ENCODE measurements at places on chromosomes 4 and X.

DNA sequence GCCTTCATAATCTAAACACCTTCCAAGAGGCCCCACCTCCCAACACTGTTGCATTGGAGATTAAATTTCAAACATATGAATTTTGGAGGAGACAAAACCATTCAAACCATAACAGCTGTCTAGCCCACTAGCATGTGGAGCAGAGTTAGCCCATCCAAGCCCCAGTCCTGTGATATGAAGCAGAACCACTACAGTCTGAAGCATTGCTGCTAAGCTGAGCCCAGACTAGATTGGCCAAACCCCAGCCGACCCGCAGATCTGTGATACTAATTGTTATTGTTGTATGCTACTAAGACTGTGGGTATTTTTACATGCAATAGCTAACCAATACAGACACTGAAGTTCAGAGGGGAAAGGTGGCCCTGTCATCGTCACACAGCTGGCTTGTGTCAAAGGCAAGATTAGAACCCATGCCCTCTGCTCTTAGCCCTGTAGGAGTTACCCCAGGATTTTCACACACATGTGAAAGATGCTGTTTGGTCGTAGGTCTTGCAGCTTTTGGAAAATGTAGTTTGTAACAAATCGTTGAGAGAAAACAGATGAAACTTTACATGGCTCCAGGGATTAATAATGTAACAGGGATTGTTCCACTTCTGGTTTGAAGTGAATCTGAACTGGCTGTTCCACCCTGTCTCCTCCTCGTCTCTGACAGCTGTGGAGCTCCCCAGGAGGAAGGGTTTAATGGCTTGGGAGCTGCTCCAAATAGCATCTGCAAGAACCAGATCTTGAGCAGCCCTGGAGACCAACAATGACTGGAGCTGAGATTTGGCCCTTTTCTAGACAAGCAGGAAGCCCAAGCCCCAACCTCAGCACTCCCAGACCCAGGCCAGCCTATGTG, 517.5 kb downstream of the MID1IP1 start:
- no peak for DNase-seq

- no peak for DNase-seq
Observed at GRCh38 chr4:84484236-84484635, 14.9 kb downstream of the NKX6-1 start.

DNA sequence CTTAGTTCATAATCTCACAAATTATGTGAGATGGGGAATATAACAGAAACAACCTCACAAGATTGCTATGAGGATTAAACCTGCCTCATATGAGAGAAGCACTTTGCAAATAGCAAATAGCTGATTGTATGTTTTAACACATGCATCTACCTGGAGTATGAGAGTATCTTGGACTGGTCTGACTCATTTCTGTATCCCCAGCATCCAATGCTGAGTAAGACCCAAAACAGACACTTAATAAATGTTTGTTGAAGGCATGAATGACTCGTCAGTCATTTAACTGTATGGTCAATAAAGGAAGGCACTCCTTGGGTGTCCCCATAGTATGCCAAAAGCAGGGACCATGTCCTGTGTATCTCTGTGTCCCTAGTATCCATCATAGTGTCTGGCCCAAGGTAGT, 350.9 kb upstream of the F9 start:
- no peak for DNase-seq

DNA sequence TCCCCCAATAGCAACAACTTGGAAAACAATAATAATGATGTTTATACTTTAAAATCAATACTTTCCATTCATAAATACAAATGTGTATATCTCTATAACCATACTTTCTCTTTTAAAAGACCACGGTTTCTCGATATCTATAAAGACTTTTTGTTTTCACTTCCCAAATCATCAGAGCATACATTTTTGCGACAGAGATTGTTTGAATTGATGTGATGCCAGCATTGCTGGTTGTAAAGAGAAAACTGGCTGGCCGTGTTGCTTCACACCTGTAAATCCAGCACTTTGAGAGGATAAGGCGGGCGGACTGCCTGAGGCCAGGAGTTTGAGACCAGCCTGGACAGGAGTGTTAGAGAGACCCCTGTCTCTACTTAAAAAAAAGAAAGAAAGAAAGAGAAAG, 77.6 kb upstream of the ZNF518B start:
- no peak for DNase-seq

DNA sequence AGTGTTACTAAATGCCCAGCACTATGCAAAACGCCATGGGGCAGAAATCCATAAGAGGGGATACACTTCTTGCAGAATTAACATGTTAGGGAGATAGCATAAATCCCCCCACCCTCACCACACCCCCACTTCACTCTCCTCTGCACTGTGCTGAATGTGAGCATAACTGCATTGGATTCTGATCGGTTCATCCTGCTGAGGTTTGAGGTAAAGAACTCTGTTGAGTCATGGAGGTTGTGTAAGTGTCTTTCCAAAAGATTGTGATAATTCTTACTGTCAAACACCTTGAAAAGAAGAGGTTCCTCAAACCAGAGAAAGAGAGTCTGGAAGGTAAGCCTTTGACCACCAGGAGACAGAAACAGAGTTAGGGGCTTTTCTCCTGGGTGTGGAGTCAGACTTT, 43.6 kb downstream of the RBM47 start:
- peak; percentile 66 for DNase-seq

- DNase-seq = no peak
Observed at GRCh38 chr4:89279385-89279784, 28.2 kb downstream of the GPRIN3 start.

DNA sequence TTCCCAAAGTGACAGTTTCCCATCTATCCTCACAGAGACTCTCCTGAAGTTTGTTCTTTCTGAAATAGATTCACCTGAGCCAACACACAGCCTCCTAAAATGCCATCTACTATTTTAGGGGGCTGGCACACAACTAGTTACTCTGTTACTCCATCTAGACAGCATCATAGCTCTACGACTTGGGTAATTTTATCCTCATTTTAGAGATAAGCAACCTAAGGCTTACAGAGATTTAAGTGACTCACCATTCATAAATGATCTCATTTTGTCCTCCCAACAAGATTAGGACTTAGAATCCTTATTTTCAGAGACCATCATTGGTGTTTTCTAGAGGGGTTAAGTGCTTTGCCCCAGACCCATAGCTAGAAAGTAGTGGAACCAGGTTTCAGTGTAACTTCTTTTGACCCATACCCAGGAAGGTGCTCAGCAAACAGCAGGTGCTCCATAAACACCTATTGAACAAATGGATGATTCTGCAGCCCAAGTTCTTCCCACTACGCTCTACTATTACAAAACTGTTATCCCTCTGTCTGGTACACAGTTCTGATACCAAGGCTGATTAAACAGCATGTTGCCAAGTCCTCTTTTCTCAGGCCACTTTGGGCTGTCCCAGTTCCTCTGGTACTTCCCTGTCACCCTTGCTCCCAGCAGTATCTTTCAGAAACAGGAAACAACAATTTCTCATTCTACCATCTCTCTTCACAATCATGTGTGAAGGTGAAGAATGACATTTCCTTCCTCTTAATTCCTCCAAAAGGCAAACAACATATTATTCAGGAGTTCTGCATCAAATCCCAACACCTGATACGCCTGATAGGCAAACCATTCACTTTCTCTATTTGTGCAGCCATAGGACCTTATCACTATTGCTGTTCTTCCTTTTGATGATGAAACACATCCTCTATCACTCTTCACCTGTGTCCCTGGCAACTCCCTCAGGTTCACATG, 304.7 kb upstream of the TAPT1 start:
- DNase-seq = peak; percentile 75

GRCh38 chr4:122882857-122883735, 39.3 kb downstream of the NUDT6 start:
- no peak for DNase-seq

GRCh38 chrX:68870357-68870756, 41.5 kb downstream of the EFNB1 start:
- DNase-seq = no peak

DNA sequence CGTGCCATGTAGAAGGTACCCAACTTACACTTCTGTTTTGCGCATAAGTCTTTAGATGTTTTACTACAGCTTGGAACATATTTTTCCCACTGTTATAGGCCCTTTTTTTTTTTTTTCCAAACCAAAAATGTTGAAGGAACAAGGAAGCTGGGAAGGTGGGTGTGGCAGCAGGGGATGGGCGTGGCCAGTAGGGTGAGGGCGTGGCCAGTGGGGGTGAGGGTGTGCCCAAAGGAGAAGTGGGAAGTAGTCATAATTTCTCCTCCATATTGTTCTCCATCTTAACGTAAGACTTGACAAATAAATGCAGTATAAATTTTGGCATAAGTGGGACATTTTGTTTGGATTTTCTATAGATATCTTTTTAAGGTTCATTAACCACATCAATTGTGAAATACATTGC, 30.4 kb downstream of the CLDN22 start:
- DNase-seq = no peak

DNA sequence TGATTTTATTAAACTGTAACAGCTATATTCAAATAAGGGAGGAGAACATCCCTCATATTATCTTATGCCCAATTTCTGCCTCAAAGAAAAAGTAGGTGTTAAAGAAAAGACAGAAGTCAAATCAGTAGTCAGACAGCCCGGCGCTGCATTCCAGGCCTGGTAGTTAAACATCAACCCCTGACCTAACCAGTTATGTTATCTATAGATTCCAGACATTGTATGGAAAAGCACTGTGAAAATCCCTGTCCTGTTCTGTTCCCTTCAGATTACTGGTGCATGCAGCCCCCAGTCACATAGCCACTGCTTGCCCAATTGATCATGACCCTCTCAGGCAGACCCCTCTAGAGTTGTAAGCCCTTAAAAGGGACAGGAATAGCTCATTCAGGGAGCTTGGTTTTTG, 269.9 kb upstream of the GALNT7 start:
- no peak for DNase-seq

GRCh38 chr4:167943872-167944505, 148.3 kb upstream of the ANXA10 start:
- no peak for DNase-seq

- no peak for DNase-seq
Observed at GRCh38 chr4:181939199-181939945, 303.8 kb upstream of the TENM3 start.

DNA sequence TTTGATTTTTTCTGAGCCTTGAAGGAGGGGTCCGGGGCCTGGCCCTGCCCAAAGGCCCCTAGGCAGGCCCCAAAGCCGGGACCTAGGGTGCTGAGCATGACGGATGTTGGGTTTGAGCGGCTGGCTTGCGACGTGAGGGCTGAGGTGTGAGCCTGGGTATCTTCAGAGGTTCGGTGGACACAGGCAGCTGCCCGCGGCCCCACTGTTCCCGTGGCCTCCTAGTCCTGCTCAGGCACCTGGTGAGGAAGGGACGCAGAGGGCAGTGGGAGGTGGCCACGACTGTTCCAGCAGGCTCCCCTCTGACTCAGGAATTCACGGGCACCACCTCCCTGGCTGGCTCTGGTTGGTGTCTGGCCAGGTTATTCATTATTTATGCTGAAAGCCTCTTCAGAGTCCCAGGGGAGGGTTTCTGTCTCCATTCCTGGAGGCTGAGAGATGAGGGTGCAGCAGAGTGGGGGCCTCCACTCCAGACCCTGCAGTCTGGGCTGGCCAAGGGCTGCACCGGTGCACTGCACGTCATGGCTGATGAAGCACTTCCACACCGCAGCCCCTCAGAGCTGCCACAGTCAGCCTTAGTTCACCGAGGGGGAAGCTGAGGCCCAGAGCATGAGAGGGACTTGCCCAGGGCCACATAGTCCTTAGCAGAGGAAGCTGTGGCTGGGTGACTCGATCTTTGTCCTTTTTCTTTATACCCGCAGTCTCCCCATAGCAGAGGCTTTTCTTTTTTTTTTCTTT, 2.2 kb downstream of the MSANTD1 start:
- DNase-seq = no peak

DNA sequence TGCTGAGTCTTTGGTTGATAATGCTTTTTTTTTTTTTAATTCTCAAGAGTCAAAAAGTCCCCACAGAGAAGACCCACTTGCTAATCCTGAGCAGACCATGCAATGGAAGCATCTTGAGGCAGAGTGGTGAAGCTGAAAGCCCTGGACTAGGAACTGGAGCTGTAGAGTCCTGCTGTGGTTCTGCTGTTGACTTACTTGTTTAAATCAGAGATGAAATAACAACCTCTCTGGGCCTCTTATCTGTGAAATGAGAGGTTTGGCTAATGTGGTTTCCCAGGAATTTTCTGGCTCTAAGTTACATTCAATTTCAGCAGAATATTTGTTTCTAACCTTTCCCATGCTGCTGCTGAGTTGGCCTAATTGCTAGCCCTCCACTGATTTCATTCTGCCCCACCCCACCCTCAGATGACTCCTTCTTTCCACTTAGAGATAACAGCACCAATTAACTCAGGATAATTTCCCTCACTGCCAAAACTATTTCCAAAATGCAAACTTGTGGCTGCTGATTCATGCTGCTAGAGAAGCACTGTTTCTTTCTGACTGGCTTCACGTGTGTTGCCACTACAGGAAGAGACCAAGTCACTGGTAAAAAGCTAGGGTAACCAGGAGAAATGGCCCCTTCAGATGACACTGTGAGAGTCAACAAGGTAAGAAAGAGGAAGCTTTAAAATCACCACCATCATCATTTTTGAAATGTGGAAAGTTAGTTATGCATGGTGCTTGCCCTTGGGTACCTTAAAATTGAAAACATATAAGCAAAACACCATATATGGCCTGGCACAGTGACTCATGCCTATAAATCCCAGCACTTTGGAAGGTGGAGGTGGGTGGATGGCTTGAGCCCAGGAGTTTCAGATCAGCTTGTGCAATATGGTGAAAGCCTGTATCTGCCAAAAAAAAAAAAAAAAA, 326.4 kb downstream of the DCHS2 start:
- peak; percentile 66 for DNase-seq

DNA sequence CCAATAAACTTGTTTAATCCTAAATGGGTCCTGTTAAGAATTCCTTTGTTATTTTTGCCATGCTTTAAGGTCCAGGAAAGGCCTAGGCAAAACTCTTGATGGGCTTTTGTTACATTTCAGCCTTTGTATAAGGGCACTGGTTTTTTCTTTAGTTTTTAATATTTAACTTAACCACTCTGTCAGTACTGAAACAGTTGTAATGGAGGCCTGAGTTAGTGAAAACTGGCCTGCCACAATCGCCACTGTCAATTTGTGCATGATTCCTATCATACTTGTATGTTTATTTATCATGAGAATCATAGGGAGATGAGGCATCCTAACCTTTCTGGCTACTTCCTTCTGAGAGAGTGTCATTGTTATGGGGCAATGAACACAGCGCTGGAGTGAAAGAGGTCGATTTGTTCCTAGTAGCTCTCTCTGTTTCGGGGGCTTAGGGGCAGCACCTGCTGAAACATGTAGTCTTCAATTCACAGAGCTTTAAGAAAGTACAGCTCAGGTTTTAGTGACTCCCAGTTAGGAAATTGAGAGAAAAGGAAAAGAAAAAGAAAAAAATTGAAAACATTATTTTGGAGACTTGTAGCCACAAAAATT, 393.8 kb upstream of the FSTL5 start:
- DNase-seq = no peak

DNA sequence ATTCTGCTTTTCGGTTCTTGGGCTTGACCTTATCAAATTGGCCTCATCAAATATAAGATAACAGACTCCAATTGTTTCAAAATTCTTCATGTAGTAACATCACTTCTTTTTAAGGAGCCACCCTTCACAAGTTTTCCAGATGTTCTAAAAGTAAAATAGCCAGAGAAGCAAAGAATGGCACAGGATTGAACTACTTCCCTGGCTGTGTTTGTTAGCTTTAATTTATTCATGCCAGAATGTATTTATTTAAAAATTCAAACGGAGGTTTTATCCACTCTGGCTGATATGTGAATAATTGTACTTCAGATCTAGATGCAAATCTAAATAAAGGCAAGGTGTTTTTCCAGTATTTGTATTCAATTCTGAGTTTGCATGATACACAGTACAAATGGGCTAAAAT, 581.3 kb upstream of the TENM3 start:
- no peak for DNase-seq

GRCh38 chrX:21354725-21355124, 19.5 kb upstream of the CNKSR2 start:
- no peak for DNase-seq
